Hematopoietic multipotent progenitor cell treated with erythropoietin and hydrocortisone succinate and interleukin-3 and kit ligand, for 15 days (in vitro differentiated cells): ENCODE measurements at places on chromosomes 2 and 18.

GRCh38 chr2:173997753-173998152 is 32.6 kb upstream of the SP3 start:
- DNase-seq, result no peak

- DNase-seq, result no peak
Observed at GRCh38 chr2:43007901-43008300, 215.5 kb upstream of the HAAO start.

GRCh38 chr2:183123117-183123958 is 905 bp upstream of the NUP35 start:
- no peak for DNase-seq

- DNase-seq, result no peak
Observed at GRCh38 chr2:98505971-98506664, 61.5 kb downstream of the INPP4A start.

DNA sequence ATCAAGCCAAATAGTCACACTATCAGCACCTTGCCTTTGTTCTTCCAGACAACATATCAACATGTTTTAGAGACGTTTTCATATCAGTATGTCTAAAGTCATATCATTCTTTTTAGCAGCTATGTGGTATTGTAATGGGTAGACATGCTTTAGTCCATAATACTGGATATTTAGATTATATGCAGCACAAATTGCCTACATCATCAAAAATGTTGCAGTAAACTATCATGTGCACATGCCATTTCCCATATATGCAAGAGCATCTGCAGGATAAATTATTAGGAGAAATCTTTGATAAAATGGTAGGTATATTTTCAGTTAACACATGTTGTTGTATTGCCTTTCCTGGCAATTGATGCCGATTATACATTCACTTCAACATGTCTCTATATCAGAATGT is 636.5 kb downstream of the XIRP2 start:
- DNase-seq, result no peak

DNA sequence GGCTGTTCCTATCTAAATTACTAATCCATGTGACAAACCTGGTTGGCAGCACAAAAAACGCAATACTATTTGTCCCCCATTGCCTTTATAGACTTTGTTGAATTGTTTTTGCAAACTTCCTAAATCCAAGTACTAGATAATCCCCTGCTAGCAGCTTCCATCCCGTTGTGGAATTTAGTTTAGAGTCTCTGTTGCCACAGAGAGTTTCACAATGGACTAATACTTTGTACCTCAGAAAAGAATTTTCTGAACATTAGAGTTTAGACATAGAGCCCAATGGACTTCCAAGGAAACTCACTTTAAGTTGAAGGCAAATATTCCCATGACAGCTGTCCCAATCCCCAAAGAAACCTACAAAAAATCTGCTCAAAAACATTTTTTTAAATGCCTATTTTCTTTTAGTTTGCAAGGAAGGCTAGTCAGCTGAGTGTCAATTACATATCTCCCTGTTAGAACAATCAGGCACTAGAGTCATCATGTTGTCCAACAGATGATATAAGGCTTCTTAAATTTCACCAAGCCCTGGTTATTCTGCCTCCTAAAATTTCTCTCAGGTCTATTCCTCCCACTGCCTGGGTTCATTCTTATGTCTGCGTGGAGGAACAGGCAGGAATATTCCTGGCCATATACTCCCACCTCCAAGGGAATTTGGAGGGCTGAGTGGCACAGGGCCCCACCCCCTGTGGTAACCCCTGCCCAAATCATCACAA is 27.2 kb downstream of the RNF152 start:
- DNase-seq, result no peak

GRCh38 chr18:5772306-5773105 is 122.8 kb downstream of the TMEM200C start:
- no peak for DNase-seq

DNA sequence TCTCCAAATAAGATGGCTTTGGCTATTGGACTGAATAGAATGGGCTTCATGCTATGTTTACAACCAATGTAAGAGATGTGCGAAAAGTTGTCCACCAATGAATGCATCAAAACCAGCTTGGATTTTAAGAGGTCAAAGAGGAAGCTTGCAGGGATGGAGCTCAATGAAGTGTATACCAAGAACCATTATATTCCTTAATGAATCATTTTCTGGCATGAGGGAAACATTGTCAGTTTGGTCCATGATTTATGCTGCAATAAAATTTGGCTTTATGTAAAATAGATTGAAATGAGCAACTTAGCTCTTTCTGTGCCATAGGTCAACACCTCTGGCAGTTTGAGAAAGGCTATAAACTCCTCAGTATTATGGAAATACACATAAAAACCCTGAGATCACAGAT is 107.3 kb downstream of the SH3BP4 start:
- no peak for DNase-seq

DNA sequence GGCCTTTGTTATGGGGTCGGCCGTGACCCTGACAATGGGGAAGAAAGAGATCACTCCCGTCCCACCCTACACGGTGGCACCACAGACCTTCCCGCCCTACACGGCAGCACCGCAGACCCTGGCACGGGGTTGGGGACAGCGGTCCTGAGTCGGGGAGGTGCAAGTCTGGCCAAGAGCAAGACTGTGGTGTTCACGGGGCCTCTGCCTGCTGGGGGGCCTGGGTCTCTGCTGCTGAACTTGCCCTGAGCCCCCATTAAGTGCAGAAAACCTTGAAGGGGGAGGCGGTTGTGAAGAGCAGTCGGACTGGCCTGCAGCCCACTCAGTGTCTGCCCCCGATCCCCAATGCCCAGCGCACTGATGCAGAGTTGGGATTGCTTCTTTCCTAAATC is 75.9 kb downstream of the SLC66A2 start:
- DNase-seq, result no peak

DNA sequence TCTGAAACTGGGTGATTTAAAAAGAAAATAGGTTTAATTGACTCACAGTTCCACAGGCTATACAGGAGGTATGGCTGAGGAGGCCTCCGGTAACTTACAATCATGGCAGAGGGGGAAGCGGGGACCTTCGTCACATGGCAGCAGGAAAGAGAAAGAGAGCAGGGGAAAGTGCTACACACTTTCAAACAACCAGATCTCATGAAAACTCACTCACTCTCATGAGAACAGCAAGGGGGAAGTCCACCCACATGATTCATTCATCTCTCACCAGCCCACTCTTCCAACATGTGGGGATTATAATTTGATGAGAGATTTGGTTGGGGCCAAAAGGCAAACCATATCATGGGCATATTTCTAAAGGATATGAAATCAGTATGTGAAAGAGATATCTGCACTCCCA is 12.0 kb upstream of the ARHGAP15 start:
- no peak for DNase-seq

DNA sequence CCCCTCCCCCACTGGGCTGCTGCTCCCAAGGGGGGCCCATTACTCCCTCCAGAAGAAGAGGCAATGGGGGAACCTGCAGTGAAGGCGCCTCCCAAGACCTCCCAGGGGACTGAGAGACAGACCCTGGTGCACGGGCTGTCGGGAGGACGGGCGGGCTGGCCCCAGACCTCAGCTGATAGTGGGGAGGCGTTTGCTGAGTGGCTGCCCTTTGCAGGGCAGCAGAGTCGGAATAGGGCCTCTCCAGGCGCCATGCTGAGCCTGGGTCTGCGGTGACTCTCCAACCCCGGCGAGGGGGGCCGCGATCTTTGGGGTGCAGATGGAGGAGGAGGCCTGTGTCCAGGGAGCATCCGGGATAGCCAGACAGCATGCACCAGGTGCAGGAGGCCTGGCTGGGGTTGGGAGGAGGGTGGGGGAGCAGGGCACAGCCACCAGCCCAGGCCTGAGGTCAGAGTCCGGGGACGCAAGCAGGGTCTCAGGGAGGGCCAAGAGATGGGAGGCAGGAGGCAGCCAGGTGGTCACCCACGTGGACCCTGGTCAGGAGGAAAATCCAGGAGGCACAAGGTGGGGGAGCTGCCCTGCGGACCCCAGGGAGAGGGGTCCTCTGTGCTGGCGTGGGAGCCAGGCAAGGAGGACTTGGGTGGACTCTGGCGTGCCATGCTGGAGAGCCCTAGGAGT is 11.0 kb downstream of the CROCC2 start:
- no peak for DNase-seq

DNA sequence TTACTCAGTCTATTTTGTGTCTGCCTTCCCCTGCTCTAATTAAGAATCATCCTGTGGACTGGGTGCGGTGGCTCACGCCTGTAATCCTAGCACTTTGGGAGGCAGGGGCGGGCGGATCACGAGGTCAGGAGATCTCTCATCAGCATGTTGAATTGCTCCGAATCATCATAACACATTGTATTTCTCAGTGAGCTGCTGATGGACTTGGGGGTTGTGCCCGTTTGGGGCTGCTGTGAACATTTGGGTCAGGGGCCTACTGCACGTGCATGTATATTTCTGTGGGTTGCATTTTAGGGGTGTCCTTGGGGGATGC is 84.4 kb downstream of the ARHGEF4 start:
- no peak for DNase-seq

- DNase-seq, result peak; percentile 15
Observed at GRCh38 chr2:39913648-39914461, 134.8 kb upstream of the THUMPD2 start.

DNA sequence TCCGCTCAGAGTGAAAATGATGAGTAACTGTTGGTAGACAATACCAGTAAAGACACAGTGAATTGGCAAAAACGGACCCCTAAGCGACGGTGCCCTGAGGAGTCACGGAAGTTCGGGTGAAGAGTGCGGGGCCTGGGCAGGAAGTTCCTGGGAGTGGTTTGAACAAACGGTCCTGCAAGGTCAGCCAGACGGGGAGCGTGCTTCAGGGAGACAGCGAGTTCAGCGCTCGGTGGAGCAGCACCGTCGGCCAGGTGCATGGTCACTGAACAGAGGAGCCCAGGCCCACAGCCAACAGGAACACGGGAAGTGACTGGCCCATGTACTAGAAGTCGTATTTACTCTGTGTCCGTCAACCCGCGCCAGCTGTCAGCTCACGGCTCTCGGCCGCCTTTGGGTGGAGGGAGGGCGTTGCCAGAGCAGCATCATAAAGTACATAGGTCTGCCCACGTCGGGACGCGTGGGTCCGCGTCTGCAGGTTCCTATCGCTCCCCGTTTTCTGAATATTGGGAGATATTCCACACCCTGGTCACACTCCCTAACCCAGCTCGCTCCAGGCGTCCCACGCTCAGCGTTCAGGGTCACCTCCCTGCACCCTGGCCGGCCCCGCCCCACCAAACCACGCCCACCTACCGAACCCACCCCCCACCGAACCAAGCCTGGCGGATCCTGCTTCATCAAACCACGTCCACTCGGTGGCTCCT is 75.6 kb upstream of the UXS1 start:
- DNase-seq, result no peak

GRCh38 chr2:239719791-239720360 is 305.3 kb downstream of the NDUFA10 start:
- no peak for DNase-seq

- DNase-seq, result no peak
Observed at GRCh38 chr2:36147670-36148390, 207.7 kb upstream of the CRIM1 start.

DNA sequence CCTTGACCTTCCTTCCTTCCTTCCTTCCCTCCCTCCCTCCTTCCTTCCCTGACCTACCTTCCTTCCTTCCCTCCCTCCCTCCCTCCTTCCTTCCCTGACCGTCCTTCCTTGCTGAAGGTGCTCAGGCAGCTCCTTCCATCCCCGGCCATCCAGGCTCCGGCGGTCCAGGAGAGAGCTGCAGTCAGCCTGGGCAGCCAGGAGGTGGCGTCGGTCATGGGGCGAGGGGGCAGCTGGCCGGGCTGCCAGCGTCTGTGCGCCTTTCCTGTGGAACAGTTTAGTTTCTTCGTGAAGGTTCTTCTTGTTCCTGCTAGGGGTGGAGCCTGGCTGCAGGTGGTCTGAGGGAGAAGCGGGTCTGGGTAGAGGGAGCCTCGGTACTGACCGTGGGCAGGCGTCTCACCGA is 15.7 kb downstream of the GPR35 start:
- no peak for DNase-seq

DNA sequence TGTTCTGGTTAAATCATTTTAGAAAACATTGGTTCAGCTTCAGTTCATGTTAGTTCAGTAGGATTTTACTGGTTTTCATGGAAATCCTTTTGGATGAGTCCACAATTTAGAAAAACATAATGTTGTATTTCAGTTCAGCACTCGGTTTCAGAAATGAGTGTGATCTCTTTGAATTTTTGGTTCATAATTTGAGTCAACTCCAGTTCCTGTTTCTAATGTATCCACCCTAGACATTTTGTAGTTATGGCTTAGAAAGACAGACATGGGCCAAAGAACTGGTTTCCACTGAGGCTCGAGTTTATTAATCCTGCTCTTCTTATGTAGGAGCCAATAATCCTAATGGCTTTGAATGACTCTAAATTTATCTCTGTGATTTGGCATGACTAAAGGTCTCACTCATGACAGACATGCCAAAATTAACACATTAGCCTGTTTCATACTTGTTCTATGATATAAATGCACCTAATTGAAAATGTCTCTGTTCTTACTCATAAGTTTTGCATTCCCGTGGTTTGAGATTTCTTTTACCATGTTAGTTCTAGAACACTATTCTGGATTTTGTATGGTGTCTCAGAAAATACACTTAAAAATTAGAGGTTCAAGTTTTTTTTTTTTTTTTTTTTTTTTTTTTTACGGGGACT is 82.3 kb upstream of the SPRED2 start:
- DNase-seq, result no peak

DNA sequence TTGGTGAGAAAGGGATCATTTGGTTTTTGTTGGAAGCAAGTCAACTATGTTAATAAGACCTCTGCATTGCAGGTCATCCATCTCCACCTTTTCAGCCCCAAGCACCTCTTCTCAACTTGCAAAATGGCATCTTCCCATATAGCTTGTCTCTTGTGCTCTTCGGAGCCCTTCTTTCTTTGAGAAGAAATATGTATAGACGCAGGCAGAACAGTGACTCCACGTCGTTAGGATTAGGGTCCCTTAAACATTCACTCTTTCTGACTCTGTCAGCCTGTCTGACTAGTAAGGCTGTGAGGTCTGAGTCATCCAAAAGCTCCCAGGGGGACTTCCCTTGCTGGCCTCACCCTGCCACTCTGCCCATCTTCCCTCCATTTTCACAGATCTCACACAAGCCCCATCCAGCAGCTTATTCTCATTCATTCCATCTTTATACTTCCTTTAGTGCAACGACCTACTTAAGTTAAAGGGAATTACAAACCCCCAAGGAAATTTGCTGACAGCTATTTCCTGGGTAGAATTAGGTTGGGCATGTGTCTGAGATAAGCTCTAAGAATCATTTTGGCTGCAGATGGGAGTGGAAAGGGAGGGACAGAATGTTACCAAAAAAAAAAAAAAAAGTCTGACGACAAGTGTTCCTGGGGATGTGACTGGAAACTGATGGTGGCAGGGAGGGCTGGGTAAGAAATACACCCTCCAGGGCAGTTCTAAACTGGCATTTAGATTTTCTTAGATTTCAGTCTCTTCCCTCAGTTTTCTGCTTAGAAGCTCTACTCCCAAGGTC is 37.7 kb upstream of the MEX3C start:
- DNase-seq, result no peak

DNA sequence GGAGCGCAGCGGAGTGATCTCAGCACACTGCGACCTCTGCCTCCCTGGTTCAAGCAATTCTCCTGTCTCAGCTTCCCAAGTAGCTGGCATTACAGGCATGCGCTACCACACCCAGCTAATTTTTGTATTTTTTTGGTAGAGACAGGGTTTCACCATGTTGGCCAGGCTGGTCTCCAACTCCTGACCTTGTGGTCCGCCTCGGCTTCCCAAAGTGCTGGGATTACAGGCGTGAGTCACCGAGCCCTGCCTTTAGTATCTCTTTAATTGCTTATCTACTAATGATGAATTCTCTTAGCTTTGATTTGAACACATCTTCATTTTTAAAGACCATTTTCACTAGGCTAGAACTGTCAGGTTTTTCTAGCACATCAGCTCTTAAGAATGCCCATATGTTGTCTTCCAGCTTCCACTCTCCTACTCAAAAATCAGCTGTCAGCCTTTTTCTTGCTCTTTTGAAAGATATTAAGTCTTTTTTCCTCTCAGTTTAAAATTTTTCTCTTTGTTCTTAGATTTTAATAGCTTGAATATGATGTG is 16.1 kb upstream of the MFSD2B start:
- DNase-seq, result no peak
